ENCODE measurements at places on chromosomes 11 and 22.

GRCh38 chr11:66934950-66935779 lies 23.0 kb downstream of the PC start:
- no peak for DNase-seq

DNA sequence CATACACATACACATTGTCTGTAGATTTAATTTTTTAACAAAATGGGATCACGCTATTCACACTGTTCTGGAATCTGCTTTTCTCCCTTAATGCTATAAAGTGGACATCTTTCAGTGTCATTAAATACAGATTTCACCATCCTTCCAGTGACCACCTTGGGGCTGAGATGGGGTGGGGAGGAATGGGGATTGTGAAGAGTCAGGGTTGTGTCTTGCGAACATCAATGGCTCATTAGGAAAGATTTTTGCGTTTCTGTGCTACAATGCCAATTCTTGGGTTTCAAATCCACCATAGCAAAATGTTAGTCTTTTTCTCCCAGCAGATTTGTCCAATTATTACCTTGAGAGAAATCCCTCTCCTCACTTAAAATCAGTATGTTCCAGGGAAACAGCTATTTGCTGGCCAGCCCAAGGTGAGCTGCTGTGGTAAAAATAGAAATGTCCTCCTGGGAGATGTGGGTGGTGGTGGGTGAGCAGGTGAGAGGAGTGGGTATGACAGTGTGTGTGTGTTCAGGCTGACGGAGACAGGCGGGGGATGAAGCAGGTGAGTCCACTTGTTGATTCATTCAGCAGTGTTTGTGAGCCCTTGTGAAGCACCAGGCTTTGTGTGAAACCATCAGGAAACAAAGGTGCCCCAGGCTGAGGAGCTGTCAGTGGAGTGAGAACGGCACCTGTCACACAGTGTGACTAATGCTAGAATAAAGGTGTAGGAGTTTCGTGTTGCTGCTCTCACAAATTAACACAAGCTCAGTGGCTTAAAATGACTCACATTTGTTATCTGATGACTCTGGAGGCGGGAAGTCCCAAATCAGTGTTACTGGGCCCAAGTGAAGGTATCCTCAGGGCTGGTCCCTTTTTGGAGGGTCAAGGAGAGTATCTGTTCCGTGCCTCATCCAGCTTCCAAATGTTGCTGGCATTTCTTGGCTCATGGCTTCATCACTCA lies 1.7 kb upstream of the CBX6 start:
- peak; percentile 15 for DNase-seq

DNA sequence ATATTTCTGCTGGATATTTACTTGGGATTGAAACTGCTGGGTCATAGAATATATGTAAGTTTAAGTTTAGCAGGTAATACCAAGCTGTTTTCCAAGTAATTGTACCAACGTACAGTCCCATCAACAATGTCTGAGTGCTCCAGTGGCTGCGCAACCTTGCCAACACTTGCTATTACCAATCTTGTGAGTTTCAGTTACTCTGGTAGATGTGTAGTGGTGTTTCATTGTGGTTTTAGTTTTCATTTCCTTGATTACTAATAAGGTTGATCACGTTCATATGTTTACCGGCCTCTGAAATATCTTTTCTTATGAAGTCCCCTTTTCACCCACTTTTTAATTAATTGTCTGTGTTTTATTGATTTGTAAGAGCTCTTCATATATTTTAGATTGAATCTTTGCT lies 370.6 kb upstream of the CADM1 start:
- DNase-seq: no peak

GRCh38 chr11:92180664-92181251 lies 43.9 kb upstream of the FAT3 start:
- DNase-seq: no peak

- DNase-seq: no peak
Measured at GRCh38 chr11:120039039-120039438, 98.9 kb downstream of the TRIM29 start.

DNA sequence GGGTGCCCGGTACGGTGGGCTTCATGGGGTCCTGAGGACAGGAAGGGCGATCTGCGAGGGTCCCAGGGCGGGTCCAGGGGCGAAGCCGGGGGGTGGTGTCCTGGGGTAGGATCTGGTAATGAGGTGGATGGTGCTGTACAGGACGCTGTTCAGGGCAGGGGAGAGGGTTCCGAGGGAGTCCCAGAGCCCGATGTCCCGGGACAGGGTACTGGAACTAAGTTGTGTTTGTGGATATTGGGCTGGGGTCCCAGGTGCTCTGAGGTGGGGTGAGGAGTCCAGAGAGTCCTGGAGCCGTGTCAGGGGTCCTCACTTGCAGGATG lies 426 bp downstream of the LZTR1 start:
- DNase-seq: no peak

DNA sequence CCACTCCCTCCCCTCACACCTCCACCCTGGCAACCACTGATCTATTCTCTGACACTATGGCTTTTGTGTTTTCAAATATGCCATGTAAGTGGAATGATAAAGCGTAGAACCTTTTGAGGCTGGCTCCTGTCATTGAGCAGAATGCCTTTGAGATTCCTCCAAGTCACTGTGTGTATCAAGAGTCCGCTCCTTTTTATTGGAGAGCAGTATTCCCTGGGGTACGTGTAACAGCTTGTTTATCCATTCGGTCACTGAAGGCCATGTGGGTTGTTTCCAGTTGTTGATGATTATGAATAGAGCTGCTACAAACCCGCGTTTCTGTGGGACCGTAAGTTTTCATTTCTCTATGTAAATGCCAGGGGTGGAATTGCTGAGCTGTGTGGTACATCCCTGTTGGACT lies 10.3 kb downstream of the TP53I11 start:
- DNase-seq: no peak
